ENCODE measurements at places on chromosomes 11 and 22. TPM values are rescaled to one million over a fixed set of nuclear protein-coding genes. Genes with fewer than 3 reads are reported as not detected.

Gene UPB1
- total RNA-seq, result 0.05 TPM

Gene SCGB2A2
- not detected for total RNA-seq

Gene RBM14
- 53.4 TPM for total RNA-seq

Gene TP53AIP1
- not detected for total RNA-seq

Gene ZBED5
- total RNA-seq, result 43.9 TPM

Gene GSTT2B
- total RNA-seq, result 10.1 TPM

Gene TTC36
- 0.32 TPM for total RNA-seq

Gene EPS8L2
- total RNA-seq, result 4.9 TPM

Gene LMO1
- not detected for total RNA-seq

Gene EFCAB6
- 0.54 TPM for total RNA-seq

Gene KLHL35
- total RNA-seq, result 7.2 TPM

Gene SLC25A18
- total RNA-seq, result 0.81 TPM

Gene TCN1
- total RNA-seq, result not detected

Gene PARVG
- not detected for total RNA-seq

Gene TEAD1
- 83.2 TPM for total RNA-seq

Gene TRIM48
- not detected for total RNA-seq

Gene FJX1
- total RNA-seq, result 14.4 TPM

Gene ZNF214
- total RNA-seq, result 1.4 TPM

Gene KMT5B
- total RNA-seq, result 61.2 TPM

Gene RIMBP3B
- total RNA-seq, result 0.02 TPM

Gene SEPTIN3
- total RNA-seq, result 0.05 TPM

Gene ZW10
- total RNA-seq, result 43.2 TPM

Gene HMOX1
- total RNA-seq, result 14.9 TPM

Gene RNF121
- 33.4 TPM for total RNA-seq

Gene PAAF1
- 10.0 TPM for total RNA-seq

Gene LRRC56
- 0.34 TPM for total RNA-seq

Gene ASRGL1
- total RNA-seq, result 25.8 TPM

Gene CATSPER1
- total RNA-seq, result 1.6 TPM

Gene TLCD5
- 4.8 TPM for total RNA-seq

Gene KIAA1671
- 4.7 TPM for total RNA-seq

Gene MUC2
- total RNA-seq, result not detected

Gene KDM4E
- total RNA-seq, result not detected

Gene MUC5AC
- total RNA-seq, result not detected

Gene INS
- not detected for total RNA-seq

All from M059J (cell line).